Forelimb muscle (tissue), 1 donor: ENCODE measurements at places on chromosomes 1 and 21. TPM values are rescaled to one million over a fixed set of nuclear protein-coding genes. Genes with fewer than 3 reads are reported as not detected.

DNA sequence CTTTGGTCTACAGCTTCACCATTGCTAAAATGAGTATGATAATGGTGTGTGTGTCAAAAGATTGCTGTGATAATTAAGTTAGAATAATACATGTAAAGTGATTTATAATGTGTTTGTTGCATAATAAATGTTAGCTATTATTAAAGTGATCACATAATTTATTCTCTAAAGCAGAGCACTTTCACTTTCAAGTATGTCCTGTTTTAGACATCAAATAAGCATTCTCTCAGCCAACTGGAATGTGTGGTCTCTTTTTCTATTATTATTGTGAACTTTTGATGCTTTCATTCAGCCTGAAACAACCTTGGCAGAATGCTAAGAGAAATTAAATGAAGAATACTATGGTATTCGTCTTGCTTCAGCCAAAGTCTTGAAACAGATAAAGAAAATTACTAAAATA is 102.8 kb upstream of the COL11A1 start:
- no peak for DNase-seq

The DNAJC16 gene
- 15.1 TPM for polyA plus RNA-seq

- no peak for DNase-seq
These were observed 61.5 kb downstream of the KIF1B start for GRCh38 chr1:10271869-10272268.

- DNase-seq, result no peak
These were observed 16.1 kb downstream of the EIF2B3 start for GRCh38 chr1:44970317-44970716.

DNA sequence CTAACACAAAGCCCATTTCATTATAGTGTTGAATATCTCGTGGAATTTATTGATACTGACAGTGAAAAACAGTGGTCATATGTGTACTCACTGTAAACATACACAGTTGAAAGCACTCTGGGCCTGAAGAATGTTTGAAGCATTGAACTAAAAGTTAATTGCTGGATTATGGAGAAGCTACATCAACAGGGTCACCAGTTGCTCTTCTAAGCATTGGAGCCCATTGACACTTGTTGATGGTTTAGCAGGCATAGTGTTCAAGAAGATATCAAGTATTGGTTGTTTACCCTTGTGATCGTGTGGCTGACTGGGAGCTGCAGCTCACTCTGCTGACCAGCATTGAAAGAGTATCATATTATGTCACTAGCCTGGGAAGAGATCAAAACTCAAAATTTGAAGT is 10.3 kb downstream of the ZYG11A start:
- DNase-seq, result no peak

The GUCA2B gene
- polyA plus RNA-seq, result not detected

DNA sequence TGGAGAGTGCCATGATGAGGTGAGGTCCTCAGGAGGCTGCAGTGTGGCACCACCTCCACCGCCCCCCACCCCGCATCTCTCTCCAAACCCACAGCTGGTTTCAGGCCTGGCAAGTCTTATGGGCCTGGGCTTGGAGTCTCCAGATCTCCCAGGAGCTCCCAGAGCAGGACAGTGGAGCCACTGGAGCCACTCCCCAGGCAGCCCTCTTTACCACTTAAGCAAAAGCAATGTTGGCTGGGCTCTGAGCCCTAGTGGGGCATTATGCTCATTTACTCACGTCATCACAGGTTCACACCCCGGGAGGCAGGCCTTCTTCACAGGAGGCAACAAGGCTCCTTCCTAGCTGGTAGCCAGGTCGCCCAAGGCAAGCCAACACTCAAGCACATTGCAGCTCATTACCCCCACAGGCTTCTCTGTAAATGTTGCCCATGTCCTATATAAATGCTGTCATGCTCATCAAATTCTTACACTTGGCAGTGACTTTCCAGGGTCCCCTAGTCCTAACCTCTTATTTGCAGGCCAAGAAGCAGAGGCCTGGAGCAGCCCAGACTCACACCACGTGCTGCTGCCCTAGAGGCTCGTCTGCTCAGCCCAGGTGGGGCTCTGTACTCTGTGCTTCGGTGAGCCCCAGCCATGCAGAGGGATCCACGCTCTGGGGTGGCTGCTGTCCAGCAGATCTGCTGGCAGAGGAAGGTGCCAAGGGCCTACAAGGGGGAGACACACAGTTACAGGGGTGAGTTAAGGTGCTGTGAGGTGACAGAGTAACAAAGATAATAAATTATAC is 459.3 kb downstream of the MATN1 start:
- DNase-seq, result no peak

- DNase-seq, result no peak
These were observed 23.4 kb upstream of the PWP2 start for GRCh38 chr21:44083631-44084291.

DNA sequence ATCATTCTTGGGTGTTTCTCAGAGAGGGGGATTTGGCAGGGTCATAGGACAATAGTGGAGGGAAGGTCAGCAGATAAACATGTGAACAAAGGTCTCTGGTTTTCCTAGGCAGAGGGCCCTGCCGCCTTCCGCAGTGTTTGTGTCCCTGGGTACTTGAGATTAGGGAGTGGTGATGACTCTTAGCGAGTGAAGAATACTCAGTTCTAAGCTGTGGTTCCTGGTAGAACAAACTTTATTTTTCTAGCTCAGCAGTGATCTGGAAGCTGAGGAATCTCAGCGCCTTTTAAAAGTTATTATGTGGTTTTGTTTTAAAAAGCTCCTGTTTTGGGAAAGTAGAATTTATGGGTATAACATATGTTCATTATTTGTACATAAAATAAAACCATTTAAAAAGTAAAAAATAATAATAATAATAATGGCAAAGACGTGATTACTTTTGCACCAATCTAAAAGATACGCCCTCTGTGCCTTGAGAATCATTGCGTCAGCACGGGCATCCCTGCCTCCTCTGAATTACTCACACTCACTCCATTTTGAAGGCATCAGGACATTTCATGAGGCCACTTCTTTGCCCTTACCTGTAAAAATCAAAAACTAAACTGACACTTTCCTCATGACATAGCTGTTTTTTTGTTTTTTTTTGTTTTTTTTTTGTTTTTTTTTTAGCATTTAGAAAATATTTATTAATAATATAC is 29.7 kb upstream of the TNFRSF1B start:
- no peak for DNase-seq

DNA sequence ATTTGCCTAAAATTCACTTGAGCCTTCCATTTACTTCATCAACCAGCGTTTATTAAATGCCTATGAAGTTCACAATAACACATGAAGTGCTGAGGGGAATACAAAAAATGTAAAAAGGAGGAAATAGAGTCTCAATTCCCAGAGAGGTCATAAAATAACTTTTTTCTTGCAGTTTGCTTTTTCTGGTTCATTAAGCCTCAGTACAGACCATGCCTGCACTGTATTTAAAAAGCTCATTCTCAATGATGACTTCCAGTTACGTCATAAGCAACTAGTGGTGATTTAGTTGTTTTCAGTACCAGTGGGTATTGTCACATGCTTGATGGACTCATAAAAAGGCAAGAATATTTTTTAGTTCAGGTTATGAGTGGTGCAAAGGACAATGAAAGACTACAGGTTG is 160.1 kb upstream of the UBE2U start:
- no peak for DNase-seq

The CA6 gene
- not detected for polyA plus RNA-seq

DNA sequence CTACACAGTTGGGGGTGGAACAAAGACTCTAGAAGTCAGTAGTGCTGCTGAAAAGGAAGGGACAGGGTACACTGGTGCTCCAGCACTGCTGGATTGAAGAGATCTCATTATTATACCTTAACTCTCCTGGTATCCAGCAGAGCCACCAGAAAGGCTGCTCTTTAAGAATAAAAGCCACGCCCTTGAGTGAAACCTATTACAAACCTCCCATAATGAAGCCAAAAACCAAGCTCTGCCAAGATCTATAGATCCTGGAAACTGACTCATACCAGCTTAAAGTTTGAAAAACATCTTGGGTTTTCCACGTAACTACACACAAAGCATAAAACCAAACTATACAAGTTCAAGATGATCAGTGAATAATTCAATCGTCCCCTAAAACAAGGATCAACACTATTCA is 38.0 kb downstream of the ADSS2 start:
- DNase-seq, result no peak

- no peak for DNase-seq
These were observed 17.5 kb downstream of the LRRC41 start for GRCh38 chr1:46285730-46286477.

The ALDH9A1 gene
- polyA plus RNA-seq, result 43.6 TPM

The RNPC3 gene
- 28.6 TPM for polyA plus RNA-seq

The LRRC71 gene
- polyA plus RNA-seq, result 1.2 TPM

GRCh38 chr21:33894736-33895288 is 20.8 kb downstream of the ATP5PO start:
- peak; percentile 63 for DNase-seq

DNA sequence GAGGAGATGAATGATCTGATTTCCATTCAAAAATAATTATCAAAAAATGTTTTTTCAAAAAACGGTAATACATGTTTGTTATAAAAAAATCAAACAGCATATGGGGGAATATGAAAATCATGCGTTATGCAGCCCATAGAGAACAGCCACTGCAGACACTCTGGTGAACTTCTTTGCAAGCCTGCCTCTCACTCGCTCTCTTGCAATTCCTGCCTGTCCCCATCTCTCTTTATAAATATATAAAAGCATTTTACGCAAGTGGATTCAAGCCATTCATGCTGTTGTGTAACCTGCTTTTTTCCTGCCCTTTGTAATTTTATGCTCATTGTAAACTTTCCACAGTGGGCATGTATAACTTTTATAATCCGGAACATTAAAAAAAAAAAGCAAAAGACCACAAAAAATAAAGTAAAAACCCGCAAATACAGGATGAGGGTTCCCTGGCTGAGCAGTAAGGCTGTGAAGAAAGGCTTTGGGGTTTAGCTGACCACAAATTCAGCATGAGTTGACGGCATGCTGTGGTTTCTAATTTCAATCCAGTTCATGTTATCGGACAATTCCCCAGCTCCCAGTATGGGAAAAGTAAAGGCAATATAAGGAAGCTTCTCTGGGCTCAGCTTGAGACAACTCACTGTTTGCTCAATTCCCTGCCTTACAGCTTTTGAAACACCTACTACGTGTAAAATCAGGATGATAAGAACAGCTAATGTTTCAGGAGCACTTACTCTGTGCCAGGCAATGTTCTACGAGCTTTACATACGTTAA is 52.8 kb upstream of the ZBTB40 start:
- no peak for DNase-seq

GRCh38 chr1:160425847-160426246 is 25.5 kb downstream of the VANGL2 start:
- no peak for DNase-seq

- peak; percentile 24 for DNase-seq
These were observed 9.2 kb upstream of the LAD1 start for GRCh38 chr1:201408176-201408833.

- no peak for DNase-seq
These were observed 370.6 kb downstream of the PTPRC start for GRCh38 chr1:199009447-199009846.

The C8B gene
- polyA plus RNA-seq, result not detected

GRCh38 chr1:194445244-194445643 is 1258.8 kb upstream of the B3GALT2 start:
- no peak for DNase-seq

GRCh38 chr1:202954057-202954745 is 3.9 kb downstream of the ADIPOR1 start:
- DNase-seq, result no peak

- no peak for DNase-seq
These were observed 57.2 kb downstream of the TNFSF4 start for GRCh38 chr1:173149887-173150286.

GRCh38 chr21:31874812-31875212 is 2.0 kb downstream of the HUNK start:
- no peak for DNase-seq

The ZNF669 gene
- 5.7 TPM for polyA plus RNA-seq

- no peak for DNase-seq
These were observed 1003.0 kb upstream of the NCAM2 start for GRCh38 chr21:19995253-19995652.

DNA sequence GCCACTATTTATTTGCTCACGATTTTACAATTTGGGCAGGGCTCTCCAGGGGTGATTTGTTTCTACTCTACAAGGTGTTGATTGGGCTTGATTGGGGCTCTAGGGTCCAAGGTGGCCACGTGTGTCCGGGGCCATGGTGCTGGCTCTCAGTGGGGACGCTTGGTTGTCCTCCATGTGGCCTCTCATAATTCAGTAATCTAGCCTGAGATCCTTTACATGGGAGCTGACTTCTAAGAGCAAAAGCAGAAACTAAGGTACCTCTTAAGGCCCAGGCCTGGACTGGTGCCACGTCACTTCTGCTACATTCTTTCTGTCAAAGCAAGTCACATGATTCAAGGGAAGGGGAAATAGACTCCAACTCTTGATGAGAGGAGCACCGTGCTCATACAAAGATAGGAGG is 8.1 kb upstream of the PSRC1 start:
- DNase-seq, result no peak

The LAMC2 gene
- 1.5 TPM for polyA plus RNA-seq

- no peak for DNase-seq
These were observed 55.3 kb upstream of the BOLA1 start for GRCh38 chr1:149844101-149844500.

DNA sequence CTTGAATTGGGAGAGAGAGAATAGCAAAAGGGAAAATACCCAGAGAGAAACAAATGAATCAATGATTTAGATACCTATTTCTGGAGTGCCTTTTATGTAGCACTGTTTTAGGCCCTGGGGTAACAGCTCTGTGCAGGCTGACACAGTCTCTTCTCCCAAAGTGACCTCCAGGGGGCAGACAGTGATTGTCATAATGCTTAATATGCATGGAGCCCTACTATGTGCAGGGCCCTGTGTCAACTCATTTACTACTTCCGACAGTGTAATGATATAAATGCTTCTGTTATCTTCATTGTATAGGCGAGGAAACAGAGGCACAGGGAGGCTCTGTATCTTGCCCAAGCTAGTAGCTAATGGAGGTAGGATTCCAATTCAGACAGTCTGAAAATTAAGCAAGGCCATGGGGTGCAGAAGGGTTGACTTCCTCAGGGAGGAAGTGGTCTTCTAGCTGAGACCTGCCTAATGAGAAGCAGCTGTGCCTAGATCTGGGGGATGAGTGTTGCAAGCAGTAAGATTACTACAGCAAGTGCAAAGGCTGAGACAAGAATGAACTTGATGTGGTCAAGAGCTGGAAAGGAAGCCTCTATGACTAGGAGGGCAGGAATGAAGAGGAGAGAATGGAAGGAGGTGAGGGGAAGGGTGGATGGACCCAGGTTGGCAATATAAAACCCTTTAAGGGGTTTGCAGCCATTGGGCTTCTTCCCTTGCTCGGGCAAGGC is 16.2 kb upstream of the SERINC2 start:
- DNase-seq, result no peak
